NCI-H69 (cell line): ENCODE measurements at places on chromosomes 1 and 21.
A peak's percentile ranks its signal among the peaks of the same experiment; 100 is the strongest.

- peak; percentile 6 for DNase-seq
These were observed 104.6 kb upstream of the TTC34 start for GRCh38 chr1:2906085-2906484.

- peak; percentile 49 for DNase-seq
These were observed 386.9 kb upstream of the PROX1 start for GRCh38 chr1:213600879-213601278.

GRCh38 chr1:116569776-116570357 is 959 bp downstream of the CD58 start:
- DNase-seq: peak; percentile 66

GRCh38 chr1:246157516-246157915 is 349.6 kb downstream of the SMYD3 start:
- peak; percentile 81 for DNase-seq

- DNase-seq: peak; percentile 58
These were observed 12.2 kb downstream of the NTNG1 start for GRCh38 chr1:107153014-107153413.

- no peak for DNase-seq
These were observed 104.7 kb downstream of the RIPK4 start for GRCh38 chr21:41662161-41662560.

- DNase-seq: no peak
These were observed 145.8 kb downstream of the KCNJ6 start for GRCh38 chr21:37770461-37770860.

GRCh38 chr1:192877283-192877886 is 68.5 kb downstream of the RGS2 start:
- DNase-seq: no peak

DNA sequence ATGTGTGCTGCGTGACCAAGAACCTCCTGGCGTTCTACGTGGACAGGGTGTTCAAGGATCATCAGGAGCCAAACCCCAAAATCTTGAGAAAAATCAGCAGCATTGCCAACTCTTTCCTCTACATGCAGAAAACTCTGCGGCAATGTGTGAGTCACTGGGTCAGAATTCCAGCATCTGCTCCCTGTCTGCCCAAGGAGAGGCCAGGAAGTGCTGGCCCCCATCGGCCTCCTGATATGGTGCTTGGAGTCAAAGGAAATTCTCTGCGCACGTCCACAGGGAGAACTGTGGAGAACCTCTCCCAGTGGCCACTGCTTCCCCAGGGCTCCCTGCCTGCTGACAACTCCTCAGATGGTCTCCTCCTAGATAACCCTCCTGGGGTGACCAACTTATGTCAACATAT is 25.6 kb upstream of the IL20 start:
- no peak for DNase-seq

- peak; percentile 82 for DNase-seq
These were observed 3.2 kb upstream of the TRAF5 start for GRCh38 chr1:211323156-211324063.
